Upper lobe of left lung (tissue), 6 donors: ENCODE measurements at places on chromosomes 4 and X. TPM values are rescaled to one million over a fixed set of nuclear protein-coding genes. Genes with fewer than 3 reads are reported as not detected.

DNA sequence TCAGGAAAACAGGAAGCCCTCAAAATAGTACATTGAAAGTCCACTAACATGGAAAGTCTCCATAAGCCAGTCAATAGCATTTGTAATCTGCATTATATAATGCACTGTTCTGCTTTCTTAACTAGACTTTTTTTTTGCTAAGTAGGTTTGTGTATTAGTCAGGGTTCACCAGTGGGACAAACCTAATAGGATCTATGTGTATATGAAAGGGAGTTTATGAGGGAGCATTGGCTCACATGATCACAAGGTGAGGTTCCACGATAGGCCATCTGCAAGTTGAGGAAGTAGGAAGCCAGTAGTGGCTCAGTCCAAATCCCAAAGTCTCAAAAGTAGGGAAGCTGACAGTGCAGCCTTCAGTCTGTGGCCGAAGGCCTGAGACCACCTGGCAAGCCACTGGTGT lies 116.0 kb downstream of the MXRA5 start:
- no peaks in the 10 kb centered on the region for H3K4me1 ChIP-seq
- no peak for DNase-seq
- no peaks in the 10 kb centered on the region for H3K36me3 ChIP-seq
- no peak overlapping the region for H3K4me3 ChIP-seq
- H3K27ac ChIP-seq, result no peak overlapping the region
- no peaks in the 10 kb centered on the region for H3K27me3 ChIP-seq

DNA sequence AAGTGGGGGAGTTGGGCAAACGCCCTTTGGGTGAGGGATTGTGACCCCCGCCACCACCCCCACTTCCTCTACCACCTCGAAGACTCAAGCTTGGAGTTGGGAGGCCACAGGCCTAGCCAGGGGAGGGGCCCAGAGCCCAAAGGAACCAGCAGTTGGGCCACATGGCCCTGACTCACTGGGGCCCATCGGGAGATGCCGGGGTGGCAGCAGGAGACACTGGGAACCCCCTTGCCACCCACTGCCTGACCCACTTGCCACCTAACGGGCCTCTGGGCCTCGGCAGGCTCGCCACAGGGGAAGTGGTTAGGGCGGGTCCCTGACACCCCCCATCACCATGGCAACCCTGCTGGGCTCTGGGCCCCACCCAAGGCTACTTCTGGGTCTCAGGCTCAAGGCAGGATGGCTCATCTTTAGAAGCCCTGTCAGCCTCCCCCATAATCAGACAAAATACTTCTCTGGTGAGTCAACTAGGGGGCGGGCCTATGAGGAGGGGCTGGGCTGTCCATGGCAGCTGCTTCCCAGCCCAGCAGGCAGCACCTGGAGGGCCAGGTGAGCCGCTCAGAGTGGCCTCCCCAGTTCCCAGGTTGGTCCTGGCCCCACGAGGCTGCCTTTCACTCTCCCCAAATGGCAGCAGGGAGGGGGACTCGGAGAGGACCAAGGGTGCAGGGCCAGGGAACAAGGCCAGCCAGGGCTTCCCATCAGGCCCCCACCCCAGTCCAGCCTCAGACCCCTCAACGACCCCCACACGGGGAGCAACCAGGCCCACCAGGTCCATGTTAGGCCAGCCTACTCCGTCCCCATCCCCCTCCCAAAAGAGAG lies 5.6 kb downstream of the FLNA start:
- H3K27me3 ChIP-seq, result no peaks in the 10 kb centered on the region
- peaks cover 25% of the 10 kb centered on the region for H3K4me1 ChIP-seq
- DNase-seq, result peak; percentile 89
- peaks cover 44% of the 10 kb centered on the region for H3K36me3 ChIP-seq
- H3K27ac ChIP-seq, result peak overlapping the region; percentile 82

HSFX4 gene
- total RNA-seq, result not detected

- no peak for DNase-seq
- H3K4me3 ChIP-seq, result no peak overlapping the region
- H3K4me1 ChIP-seq, result peaks cover 8% of the 10 kb centered on the region
- no peaks in the 10 kb centered on the region for H3K36me3 ChIP-seq
- H3K27ac ChIP-seq, result no peak overlapping the region
Measured at GRCh38 chrX:39816871-39817731, 280.7 kb downstream of the BCOR start.

- H3K4me3 ChIP-seq, result no peak overlapping the region
- H3K36me3 ChIP-seq, result no peaks in the 10 kb centered on the region
- peaks cover 5% of the 10 kb centered on the region for H3K4me1 ChIP-seq
- DNase-seq, result no peak
- H3K27ac ChIP-seq, result no peak overlapping the region
Measured at GRCh38 chrX:17039826-17040225, 93.4 kb downstream of the REPS2 start.

- DNase-seq, result no peak
- H3K27me3 ChIP-seq, result no peaks in the 10 kb centered on the region
- H3K4me1 ChIP-seq, result no peaks in the 10 kb centered on the region
Measured at GRCh38 chr4:19809989-19810388, 441.7 kb upstream of the SLIT2 start.

- H3K36me3 ChIP-seq, result no peaks in the 10 kb centered on the region
- no peak overlapping the region for H3K27ac ChIP-seq
- no peak for DNase-seq
- H3K4me1 ChIP-seq, result no peaks in the 10 kb centered on the region
Measured at GRCh38 chrX:15971696-15972095, 117.1 kb upstream of the AP1S2 start.

GRCh38 chr4:86688026-86688425 lies 93.9 kb downstream of the PTPN13 start:
- H3K36me3 ChIP-seq, result no peaks in the 10 kb centered on the region
- no peak overlapping the region for H3K27ac ChIP-seq
- H3K4me1 ChIP-seq, result no peaks in the 10 kb centered on the region
- H3K4me3 ChIP-seq, result no peak overlapping the region

GRCh38 chr4:42339935-42340406 lies 57.3 kb upstream of the SHISA3 start:
- no peaks in the 10 kb centered on the region for H3K27me3 ChIP-seq
- H3K4me1 ChIP-seq, result no peaks in the 10 kb centered on the region
- H3K4me3 ChIP-seq, result no peak overlapping the region
- no peaks in the 10 kb centered on the region for H3K36me3 ChIP-seq
- peak overlapping the region; percentile 44 for H3K27ac ChIP-seq

ADAM29 gene
- total RNA-seq, result not detected

GRCh38 chr4:102318526-102318925 lies 26.8 kb downstream of the SLC39A8 start:
- H3K4me3 ChIP-seq, result no peak overlapping the region
- H3K36me3 ChIP-seq, result no peaks in the 10 kb centered on the region
- H3K27ac ChIP-seq, result peak overlapping the region; percentile 69

- no peaks in the 10 kb centered on the region for H3K27me3 ChIP-seq
- no peaks in the 10 kb centered on the region for H3K36me3 ChIP-seq
- H3K4me3 ChIP-seq, result no peak overlapping the region
Measured at GRCh38 chr4:168076989-168077725, 15.2 kb upstream of the ANXA10 start.

DNA sequence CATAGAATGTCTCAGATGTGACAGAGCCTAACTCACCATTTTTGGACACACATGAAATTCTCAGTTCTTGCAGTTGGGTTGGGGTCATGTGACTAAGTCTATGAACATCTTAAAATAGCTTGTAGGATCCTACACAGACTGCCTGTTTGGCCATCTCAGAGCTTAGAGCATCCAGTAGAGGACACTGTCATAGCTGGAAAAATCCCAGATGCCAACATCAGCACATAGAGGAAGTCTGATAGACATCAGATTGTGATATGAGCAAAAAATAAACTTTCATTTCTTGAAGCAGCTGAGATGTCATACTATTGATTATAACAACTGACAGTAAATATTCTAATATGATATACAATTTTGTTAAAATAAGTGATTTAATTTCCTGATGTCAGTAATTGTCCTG lies 207.1 kb downstream of the TRAM1L1 start:
- no peaks in the 10 kb centered on the region for H3K4me1 ChIP-seq
- H3K27ac ChIP-seq, result no peak overlapping the region
- DNase-seq, result no peak

GRCh38 chr4:121156822-121157769 lies 7.0 kb downstream of the TNIP3 start:
- H3K27me3 ChIP-seq, result no peaks in the 10 kb centered on the region
- H3K36me3 ChIP-seq, result no peaks in the 10 kb centered on the region
- peaks cover 3% of the 10 kb centered on the region for H3K4me1 ChIP-seq

TMEM165 gene
- total RNA-seq, result 312 TPM

ADAMTS3 gene
- total RNA-seq, result 1.6 TPM

DNA sequence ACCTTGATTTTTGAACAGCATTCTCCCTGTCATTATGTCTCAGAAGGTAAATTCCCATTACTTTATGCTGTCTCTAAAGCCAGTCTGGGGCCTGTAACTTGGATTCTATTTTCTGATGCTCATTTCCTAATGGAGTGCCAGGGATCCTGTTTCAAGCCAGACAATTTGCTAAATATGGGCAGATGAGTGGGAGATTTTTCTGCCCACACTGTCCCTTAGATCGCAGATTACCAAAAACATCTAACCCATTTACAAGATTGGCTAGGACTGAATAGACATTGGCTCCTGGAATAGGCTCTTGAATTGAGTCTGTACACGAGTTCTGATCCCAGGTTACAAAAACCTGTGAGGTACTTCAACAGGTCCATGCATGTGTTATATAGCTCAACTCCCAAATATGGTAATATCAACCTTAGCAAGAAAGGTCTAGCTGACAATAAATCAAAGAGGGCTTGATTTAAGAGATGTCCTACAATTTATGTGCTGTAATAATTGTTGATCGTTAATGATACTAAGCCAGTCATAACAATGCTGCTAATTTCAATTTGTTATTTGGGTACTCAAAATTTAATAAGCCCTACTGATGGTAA lies 5.7 kb downstream of the GPC3 start:
- no peak overlapping the region for H3K27ac ChIP-seq
- no peaks in the 10 kb centered on the region for H3K4me1 ChIP-seq
- H3K27me3 ChIP-seq, result no peaks in the 10 kb centered on the region
- no peaks in the 10 kb centered on the region for H3K36me3 ChIP-seq
